Activated T-helper 2 cell treated with anti-CD3 and anti-CD28 coated beads, Interferon-gamma antibody, Interleukin-2, Interleukin-4, amounts not matched to agents 10 μg/mL and 5 μg/mL and 100 μg/mL, durations not matched to agents 14 hours and 24 hours and 36 hours (primary cell): ENCODE measurements at places on chromosomes 12 and 14. TPM values are rescaled to one million over a fixed set of nuclear protein-coding genes. Genes with fewer than 3 reads are reported as not detected.

KRT72 gene
- not detected in 2 replicates for total RNA-seq

DNA sequence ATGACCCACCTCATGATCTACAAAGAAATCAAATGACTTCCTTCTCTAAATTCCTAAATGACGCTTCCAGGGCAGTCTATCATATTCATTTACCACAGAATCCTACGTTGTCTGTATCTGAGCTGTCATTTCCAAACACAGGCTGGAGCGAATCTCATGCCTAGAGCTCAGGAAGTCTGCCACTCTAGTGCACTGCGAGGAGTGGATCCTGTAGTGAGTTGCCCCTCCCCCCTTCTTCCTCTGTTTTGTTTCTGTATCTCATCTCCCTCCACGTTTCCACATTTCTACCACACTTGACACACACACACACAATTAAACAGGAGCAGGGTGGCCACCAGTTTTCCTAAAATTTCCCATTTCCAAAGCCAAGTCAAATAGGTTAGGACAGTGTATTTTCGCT lies 415.4 kb upstream of the PRICKLE1 start:
- H3K4me1 ChIP-seq: no peaks in the 10 kb centered on the region
- H3K4me3 ChIP-seq: no peak overlapping the region
- H3K36me3 ChIP-seq: no peaks in the 10 kb centered on the region
- no peak overlapping the region for H3K27ac ChIP-seq
- no peak for DNase-seq
- H3K27me3 ChIP-seq: no peaks in the 10 kb centered on the region

DNA sequence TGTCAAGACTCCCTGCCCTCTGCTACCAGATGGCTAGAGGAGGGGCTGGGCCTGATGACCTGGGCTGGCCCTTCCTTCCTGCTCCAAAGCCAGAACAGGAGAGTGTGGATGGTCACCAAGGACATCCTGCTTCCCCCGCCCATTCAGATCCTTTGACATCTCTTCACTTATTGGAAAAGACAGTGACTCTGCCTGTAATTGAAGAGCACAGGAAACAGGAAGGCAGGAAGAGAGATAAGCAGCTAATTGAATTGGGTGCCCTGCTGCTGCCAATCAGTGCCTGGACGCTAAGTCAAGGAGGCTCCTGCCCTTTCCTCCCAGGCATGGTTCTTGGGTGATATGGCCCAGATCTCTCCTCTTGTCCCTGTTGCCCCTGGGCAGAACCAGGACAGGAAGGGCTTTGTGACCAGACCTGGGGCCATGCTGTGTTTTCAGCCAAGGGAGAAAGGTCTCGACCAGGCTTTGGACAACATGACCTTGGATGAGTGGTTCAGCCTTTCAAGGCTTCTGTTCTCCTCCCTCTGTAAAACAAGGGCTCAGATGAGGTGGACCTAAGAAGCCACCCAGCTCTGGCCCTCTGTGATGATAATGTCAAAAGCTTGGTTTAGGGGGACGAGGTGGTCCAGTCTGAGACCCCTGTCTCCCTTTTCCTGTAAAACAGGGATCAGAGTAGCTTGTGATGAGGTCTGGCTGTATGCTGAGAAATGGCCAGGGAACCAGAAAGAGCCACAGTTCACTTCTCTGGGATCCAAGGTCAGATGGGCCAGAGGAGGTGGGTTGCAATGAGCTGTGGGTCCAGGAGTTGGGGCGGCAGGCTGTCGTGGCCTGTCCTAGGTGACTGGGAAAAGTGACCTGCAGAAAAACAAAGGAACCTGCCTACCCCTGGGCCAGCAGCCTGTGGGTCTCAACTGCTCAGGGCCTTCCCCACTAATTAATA lies 38.8 kb downstream of the FAM222A start:
- H3K4me3 ChIP-seq: no peak overlapping the region
- H3K4me1 ChIP-seq: no peaks in the 10 kb centered on the region
- no peak for DNase-seq
- H3K36me3 ChIP-seq: no peaks in the 10 kb centered on the region
- H3K27me3 ChIP-seq: peaks cover 18% of the 10 kb centered on the region

GRCh38 chr12:18643681-18644080 lies 94.1 kb downstream of the PLCZ1 start:
- no peaks in the 10 kb centered on the region for H3K36me3 ChIP-seq
- DNase-seq: no peak
- H3K27me3 ChIP-seq: no peaks in the 10 kb centered on the region

GRCh38 chr12:108305520-108305919 lies 33.6 kb downstream of the CMKLR1 start:
- H3K36me3 ChIP-seq: no peaks in the 10 kb centered on the region
- H3K4me1 ChIP-seq: peaks cover 14% of the 10 kb centered on the region
- peaks cover 11% of the 10 kb centered on the region for H3K27me3 ChIP-seq
- DNase-seq: no peak
- H3K27ac ChIP-seq: no peak overlapping the region
- no peak overlapping the region for H3K4me3 ChIP-seq

STXBP6 gene
- not detected in 2 replicates for total RNA-seq

DNA sequence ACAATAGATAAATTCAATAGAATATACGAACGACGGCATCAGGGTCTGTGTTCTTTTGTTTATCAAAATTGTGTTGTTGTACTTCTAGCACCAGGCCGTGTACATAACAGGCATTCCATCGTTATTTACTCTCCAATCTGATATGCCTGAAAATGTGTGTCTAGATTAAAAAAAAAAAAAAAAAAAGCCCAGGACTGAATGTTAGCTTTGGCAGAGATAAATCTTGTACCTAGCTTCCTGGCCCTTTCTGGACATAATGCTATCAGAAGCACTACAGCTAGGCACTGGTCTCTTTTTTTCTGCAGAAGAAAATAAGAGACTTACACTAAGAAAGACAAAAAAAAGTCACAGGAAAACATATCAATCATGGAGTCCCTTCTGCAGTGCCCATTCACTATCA lies 37.0 kb downstream of the CDKL1 start:
- H3K27ac ChIP-seq: no peak overlapping the region
- no peaks in the 10 kb centered on the region for H3K27me3 ChIP-seq
- H3K4me1 ChIP-seq: peaks cover 23% of the 10 kb centered on the region
- H3K4me3 ChIP-seq: no peak overlapping the region

DNA sequence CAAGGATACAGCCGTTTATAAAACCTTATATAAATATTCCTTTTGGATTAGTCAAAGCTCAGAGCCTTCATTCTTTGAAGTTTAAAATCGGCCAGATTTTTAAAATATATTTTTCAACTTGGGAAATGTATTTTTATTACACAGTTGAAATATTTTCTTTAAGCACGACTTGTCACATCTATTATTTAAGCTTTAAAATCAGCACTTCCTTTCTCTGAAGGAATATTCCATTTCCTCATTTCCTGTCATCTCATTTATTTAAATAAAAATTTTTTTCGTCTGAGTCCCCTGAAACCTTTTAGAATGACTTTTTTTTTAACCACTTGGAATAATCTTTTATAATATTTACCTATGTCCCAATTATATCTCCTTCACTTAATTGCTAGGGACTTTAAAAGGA lies 107.5 kb upstream of the PDE3A start:
- H3K27me3 ChIP-seq: no peaks in the 10 kb centered on the region
- no peaks in the 10 kb centered on the region for H3K36me3 ChIP-seq
- no peak overlapping the region for H3K27ac ChIP-seq
- H3K4me1 ChIP-seq: no peaks in the 10 kb centered on the region
- no peak overlapping the region for H3K4me3 ChIP-seq

LRRK2 gene
- not detected in 2 replicates for total RNA-seq

AQP5 gene
- not detected in 2 replicates for total RNA-seq

CCNB1IP1 gene
- total RNA-seq: 44.0 and 46.8 TPM in 2 replicates

- no peaks in the 10 kb centered on the region for H3K36me3 ChIP-seq
- H3K27ac ChIP-seq: peak overlapping the region; percentile 26
- peaks cover 12% of the 10 kb centered on the region for H3K4me1 ChIP-seq
- no peak for DNase-seq
These were observed 757.7 kb upstream of the TMEM132C start for GRCh38 chr12:127509066-127509778.

GRCh38 chr12:84694116-84694515 lies 218.5 kb downstream of the SLC6A15 start:
- H3K36me3 ChIP-seq: no peaks in the 10 kb centered on the region
- no peak overlapping the region for H3K27ac ChIP-seq
- no peaks in the 10 kb centered on the region for H3K4me1 ChIP-seq
- H3K4me3 ChIP-seq: no peak overlapping the region

DNA sequence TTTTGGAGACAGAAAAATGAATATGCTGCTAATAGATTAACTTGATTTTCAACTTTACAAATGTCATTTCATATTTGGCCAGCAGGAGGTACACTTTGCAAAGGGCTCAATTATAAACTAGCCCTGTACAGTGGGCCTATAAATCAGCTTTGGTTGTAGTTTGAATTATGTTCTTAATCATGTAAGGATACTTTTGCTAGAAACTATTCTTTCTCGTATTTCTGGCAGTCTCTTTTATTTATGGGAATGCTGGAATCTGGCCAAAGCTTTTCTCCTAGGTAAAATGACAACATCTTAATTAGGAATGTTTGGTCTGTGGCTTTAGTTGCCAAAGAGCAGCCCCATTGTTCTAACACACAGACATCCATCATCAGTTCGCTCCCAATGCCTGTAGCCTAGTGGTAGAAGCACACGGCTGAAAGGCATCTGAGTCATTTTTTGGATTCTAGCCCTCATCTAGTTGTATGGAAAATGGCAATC lies 1322.3 kb upstream of the SEL1L start:
- DNase-seq: no peak
- H3K4me3 ChIP-seq: no peak overlapping the region
- no peaks in the 10 kb centered on the region for H3K36me3 ChIP-seq
- H3K27me3 ChIP-seq: no peaks in the 10 kb centered on the region
- no peaks in the 10 kb centered on the region for H3K4me1 ChIP-seq

- H3K36me3 ChIP-seq: no peaks in the 10 kb centered on the region
- H3K4me1 ChIP-seq: peaks cover 10% of the 10 kb centered on the region
- H3K4me3 ChIP-seq: no peak overlapping the region
- H3K27me3 ChIP-seq: peaks cover 18% of the 10 kb centered on the region
- H3K27ac ChIP-seq: no peak overlapping the region
These were observed 32.4 kb upstream of the BEGAIN start for GRCh38 chr14:100619396-100620254.

DNA sequence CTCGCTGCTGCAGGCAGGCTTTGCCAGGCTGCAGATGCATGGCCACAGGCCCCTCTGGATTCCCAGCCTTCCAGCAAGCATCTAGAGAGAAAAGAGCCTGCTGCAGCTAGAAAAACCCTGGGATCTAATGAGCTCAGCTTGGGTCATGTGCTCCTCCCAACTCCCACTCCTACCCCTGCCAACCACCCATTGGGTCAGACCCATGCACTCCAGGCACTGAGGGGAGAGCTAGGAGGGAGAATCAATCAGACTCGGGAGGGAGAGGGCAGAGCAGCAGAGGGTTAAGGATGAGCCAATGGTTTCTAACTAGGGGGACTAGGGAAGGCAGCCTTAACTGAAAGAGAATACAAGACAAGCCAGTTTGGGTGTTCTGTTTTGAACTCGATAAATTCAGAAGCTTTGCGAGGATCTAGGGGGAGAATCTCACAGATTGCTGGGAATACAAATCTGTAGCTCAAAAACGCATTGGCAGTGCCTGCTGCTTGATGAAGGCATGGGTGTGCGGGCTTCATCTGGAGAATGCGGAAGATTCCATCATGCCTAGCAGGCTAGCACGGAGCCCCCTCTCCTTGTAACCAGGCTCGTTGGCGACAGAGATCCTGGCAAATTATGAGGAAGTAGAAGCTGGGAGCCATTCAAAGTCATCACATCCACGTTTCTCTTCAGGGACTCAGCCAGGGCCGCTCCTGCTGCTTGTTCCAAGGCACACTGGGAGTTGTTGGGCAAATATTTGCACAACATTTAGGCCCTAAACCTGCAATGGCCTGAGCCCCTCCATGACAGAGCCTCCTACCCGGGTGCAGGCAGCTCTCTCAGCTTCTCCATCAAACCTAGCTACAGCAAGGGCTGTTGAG lies 56.4 kb downstream of the VCPKMT start:
- H3K4me1 ChIP-seq: peaks cover 73% of the 10 kb centered on the region
- no peaks in the 10 kb centered on the region for H3K27me3 ChIP-seq
- H3K4me3 ChIP-seq: no peak overlapping the region
- DNase-seq: no peak
- H3K36me3 ChIP-seq: peaks cover 7% of the 10 kb centered on the region

- no peak overlapping the region for H3K27ac ChIP-seq
- H3K36me3 ChIP-seq: peaks cover 15% of the 10 kb centered on the region
These were observed 308.7 kb upstream of the DDHD1 start for GRCh38 chr14:53461858-53462257.

DNA sequence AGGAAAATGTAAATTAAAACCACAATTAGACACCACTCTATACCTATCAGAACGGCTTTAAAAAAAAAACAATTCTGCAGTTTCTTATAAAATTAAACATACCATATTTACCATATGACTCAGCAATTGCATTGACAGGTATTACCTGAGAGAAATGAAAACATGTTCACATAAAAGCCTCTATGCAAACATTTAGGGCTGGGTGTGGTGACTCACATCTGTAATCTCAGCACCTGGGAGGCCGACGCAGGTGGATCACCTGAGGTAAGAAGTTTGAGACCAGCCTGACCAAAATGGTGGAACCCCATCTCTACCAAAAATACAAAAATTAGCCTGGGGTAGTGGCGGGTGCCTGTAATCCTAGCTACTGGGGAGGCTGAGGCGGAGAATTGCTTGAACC lies 41.1 kb downstream of the SPTB start:
- H3K36me3 ChIP-seq: no peaks in the 10 kb centered on the region
- no peak overlapping the region for H3K4me3 ChIP-seq
- H3K27ac ChIP-seq: no peak overlapping the region
- peaks cover 16% of the 10 kb centered on the region for H3K27me3 ChIP-seq
- H3K4me1 ChIP-seq: no peaks in the 10 kb centered on the region
- no peak for DNase-seq

- DNase-seq: no peak
- H3K27ac ChIP-seq: no peak overlapping the region
- no peaks in the 10 kb centered on the region for H3K27me3 ChIP-seq
- no peaks in the 10 kb centered on the region for H3K4me1 ChIP-seq
- no peak overlapping the region for H3K4me3 ChIP-seq
- H3K36me3 ChIP-seq: no peaks in the 10 kb centered on the region
These were observed 171.2 kb downstream of the MYRFL start for GRCh38 chr12:69996241-69996640.

- H3K4me3 ChIP-seq: no peak overlapping the region
- no peak for DNase-seq
- no peak overlapping the region for H3K27ac ChIP-seq
These were observed 73.2 kb downstream of the HSD17B6 start for GRCh38 chr12:56836317-56836716.

- H3K27me3 ChIP-seq: no peaks in the 10 kb centered on the region
- peaks cover 50% of the 10 kb centered on the region for H3K36me3 ChIP-seq
- peak overlapping the region; percentile 73 for H3K27ac ChIP-seq
- DNase-seq: no peak
- no peak overlapping the region for H3K4me3 ChIP-seq
- peaks cover 76% of the 10 kb centered on the region for H3K4me1 ChIP-seq
These were observed 336.8 kb upstream of the RGS6 start for GRCh38 chr14:71595441-71595840.

DNA sequence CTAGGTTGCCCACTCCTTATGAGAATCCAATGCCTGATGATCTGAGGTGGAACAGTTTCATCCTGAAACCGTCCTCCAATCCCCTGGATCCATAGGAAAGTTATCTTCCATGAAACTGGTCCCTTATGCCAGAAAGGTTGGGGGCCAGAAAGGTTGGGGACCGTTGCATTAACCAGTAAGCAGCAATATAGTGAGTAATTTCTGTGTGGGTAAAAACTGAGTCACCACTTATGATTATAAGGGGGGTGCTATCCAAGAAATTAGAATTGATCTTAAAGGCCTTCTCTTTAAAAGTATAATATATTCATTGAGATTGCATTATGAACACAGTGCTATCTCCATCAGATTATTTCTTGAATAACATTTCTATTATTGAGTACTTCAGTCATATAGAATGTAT lies 97.2 kb downstream of the PCNX1 start:
- H3K4me1 ChIP-seq: peaks cover 36% of the 10 kb centered on the region
- H3K36me3 ChIP-seq: peaks cover 42% of the 10 kb centered on the region
- no peak for DNase-seq
- no peak overlapping the region for H3K4me3 ChIP-seq
- H3K27me3 ChIP-seq: no peaks in the 10 kb centered on the region
